ENCODE measurements at places on chromosomes 2 and 18.

GRCh38 chr2:158501301-158501700 lies 44.5 kb downstream of the PKP4 start:
- DNase-seq: no peak

- DNase-seq: peak; percentile 76
Measured at GRCh38 chr2:19362755-19363473, 4.5 kb upstream of the OSR1 start.

DNA sequence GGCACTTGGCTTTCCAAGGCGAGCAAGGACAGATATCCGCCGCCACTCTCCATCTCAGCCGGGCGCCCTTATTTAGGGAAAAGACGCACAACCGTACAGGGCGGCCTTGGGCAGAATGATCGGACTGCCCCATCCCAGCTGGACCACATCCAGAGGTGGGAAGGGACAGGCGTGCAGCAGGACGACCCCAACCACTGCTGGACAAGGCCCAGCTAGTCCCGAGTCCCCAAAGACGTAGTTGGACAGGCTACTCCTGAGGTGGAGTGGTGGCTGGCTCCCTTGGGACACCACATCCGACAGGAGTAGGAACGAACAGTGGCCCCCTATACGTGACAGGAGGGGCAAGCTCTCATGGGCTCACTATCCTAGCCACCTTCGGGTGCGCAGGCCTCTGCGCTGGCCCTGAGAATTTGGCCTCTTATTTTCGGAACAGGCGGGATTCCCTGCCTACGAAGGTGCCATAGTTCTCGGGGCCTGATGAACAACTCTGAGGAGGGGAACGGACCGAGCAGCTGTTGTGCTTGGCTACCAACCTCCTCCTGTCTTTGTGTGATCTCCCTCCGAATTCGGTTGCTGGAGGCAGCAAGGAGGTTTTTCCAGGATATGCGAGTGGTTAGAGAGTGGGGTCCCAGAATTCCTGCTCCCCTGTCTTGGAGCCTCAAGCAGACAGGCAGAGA lies 2.3 kb downstream of the FEV start:
- no peak for DNase-seq

- DNase-seq: no peak
Measured at GRCh38 chr2:69178756-69179155, 165.8 kb downstream of the ANTXR1 start.

- no peak for DNase-seq
Measured at GRCh38 chr2:127000937-127001336, 102.2 kb downstream of the TEX51 start.

- no peak for DNase-seq
Measured at GRCh38 chr2:105397025-105397722, 1.7 kb downstream of the FHL2 start.

GRCh38 chr2:117603060-117603459 lies 211.4 kb upstream of the DDX18 start:
- no peak for DNase-seq

GRCh38 chr2:223887127-223887526 lies 49.7 kb upstream of the AP1S3 start:
- DNase-seq: peak; percentile 46

- no peak for DNase-seq
Measured at GRCh38 chr2:133063775-133064174, 393.8 kb upstream of the LYPD1 start.

DNA sequence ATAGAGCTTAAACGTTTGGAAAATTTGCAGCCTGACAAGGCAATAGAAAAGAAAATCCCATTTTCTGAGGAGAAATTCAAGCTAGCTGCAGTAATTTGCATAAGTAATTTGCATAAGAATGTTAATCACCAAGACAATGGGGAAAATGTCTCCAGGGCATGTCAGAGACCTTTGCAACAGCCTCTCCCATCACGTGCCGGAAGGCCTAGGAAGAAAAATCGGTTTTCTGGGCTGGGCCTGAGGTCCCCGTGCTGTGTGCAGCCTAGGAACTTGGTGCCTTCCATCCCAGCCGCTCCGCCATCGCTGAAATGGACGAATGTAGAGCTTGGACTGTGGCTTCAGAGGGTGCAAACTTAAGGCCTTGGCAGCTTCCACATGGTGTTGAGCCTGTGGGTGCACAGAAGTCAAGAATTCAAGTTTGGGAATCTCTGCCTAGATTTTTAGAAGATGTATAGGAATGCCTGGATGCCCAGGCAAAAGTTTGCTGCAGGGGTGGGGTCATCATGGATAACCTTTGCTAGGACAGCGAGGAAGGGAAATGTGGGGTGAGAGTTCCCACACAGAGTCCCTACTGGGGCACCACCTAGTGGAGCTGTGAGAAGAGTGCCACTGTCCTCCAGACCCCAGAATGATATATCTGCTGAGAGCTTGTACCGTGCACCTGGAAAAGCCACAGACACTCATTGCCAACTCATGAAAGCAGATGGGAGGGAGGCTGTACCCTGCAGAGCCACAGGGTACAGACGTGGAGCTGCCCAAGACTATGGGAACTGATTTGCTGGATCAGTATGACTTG lies 164.6 kb downstream of the GULP1 start:
- DNase-seq: no peak

- no peak for DNase-seq
Measured at GRCh38 chr2:111687911-111688310, 196.1 kb downstream of the ANAPC1 start.

GRCh38 chr2:46329340-46329739 lies 32.1 kb downstream of the EPAS1 start:
- DNase-seq: no peak

DNA sequence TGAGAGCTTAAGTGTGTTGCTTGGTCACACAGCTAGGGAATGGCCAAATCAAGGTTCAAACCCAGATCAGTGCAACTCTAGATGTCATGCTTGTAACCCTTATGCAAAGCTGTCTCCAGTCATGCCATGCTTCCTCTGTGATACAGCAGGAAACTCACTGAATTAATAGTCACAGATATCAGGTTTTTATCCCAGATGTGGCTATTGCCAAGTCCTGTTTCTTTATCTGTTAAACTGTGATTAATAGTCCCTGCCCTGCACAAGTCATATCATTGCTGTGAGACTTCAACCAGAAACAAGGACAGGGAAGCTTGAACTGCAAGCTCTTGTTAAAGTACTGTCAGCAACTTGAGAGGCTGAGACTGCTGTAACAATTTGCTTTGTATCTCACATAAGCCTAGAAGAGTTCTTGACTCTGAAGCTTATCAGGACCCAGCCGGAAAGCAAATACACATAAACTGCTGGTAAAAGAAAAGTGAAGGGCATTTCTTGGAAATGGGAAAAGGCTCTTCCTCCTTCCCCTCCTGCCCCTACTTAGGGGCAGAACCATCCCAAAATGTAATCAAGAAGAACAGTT lies 609.0 kb downstream of the DCC start:
- no peak for DNase-seq
